ENCODE measurements at places on chromosomes 1 and 21.

- DNase-seq: peak; percentile 16
Observed at GRCh38 chr1:22143065-22144033, at the start of gene WNT4. Gene WNT4 (minus strand): TSS chr1:22143097. CDS start chr1:22142922, 175 bp downstream.

DNA sequence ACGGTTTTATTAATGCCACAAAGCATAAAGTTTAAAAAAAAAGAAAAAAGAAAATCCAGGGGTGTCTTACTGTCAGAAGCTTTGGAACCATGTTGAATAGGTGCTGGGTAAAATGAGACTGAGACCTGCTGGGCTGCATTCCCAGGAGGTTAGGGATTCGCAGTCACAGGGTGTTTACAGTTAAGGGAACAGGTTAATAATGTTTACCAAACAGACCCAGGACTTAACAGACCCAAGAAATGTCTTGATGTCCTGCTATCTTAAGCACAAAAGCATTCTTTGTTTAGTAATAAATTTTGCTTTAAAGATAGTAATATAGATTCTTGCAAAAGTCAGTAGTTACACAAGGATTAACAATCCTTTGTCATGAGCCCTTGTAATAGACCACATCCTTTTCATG lies 54.7 kb downstream of the OLFML3 start:
- DNase-seq: no peak

DNA sequence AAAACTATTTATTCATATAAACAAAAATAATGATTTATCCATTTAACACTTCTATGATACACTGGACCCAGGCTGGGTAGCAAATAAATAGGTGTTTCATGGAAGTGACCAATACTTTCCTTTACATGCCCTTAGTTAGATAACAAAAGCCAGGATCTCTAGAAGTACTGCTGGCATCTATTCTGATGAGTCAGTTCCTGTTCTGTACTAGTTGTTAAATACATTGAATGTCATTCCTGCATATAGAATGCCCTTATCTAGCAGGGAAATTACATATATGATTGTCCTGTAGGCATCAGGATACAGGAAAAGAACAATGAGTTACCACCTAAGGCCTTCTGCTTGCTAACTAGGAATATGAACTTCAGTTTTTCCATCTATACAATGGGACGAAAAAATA lies 130.8 kb downstream of the HFM1 start:
- DNase-seq: no peak

- peak; percentile 54 for DNase-seq
Observed at GRCh38 chr1:118987468-118988185, 516 bp downstream of the TBX15 start.

DNA sequence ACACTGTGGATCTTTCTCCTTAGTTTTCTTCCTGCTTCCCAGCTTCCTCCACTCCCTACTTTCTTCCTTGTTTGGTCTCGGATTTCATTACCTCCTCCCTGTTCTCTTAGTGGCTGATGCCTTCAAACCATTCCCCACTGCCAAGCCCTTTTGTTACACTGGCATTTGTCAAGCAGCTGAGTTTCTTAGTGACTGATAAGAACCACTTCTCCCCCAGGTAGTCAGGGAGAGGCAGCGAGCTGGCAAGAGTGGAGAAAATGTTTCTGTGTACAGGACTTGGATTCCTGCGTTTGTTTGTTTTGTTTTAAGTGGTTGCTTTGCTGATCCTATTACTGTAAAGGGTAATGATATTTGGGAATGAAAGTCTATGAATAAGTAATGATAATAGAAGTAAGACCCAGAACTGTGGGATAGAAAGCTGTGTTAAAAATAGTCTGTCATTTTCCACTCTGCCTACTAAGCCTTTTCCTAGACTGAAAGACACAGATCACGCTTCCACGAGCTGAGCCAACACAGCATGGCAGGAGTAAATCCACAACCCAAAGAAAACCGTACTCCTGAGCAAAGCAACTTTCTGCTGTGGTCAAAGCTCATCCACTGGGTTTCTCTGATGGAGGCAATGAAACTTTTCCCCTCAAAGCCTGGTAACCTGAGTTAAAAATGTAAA lies 10.1 kb upstream of the SERTAD4 start:
- DNase-seq: no peak

DNA sequence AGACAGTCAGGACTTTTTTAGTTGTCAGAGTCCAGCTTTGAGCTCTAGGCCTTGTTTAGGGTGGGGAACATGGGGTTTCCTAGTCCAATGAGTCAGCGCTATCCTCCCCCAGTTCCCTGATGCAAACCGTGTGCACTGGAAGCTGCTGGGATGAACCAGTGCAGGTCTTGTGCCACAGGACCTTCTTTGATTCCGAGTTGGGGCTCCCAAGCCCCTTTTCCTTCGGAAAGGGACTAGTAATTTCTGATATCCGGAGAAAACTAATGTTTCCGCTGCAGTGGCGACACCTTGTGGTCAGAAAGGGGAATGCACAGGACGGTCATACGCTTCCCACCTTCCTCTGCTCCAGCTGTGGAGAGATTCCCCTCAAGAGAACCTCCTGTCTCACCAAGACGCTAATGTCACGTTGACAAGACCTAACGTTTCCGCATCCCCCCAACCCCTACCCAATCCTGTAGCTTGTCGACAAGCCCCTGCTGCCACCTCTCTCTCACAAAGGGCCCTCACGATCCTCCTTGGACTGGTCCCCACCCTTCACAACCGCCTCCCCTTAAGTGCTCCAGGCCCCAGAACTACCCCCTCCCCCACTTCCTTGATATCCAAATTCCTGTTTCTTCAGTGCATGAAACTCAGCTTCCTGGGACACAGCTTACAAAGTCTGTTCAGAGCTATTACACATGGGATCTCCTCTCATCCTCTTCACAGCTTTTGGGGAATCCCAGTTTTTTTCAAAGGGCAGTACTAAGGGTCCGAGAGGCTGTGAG lies 30.9 kb downstream of the GPA33 start:
- peak; percentile 41 for DNase-seq

- peak; percentile 32 for DNase-seq
Observed at GRCh38 chr1:231211005-231211857, 29.8 kb upstream of the GNPAT start.

- peak; percentile 77 for DNase-seq
Observed at GRCh38 chr1:243287652-243288051, 31.8 kb downstream of the SDCCAG8 start.

GRCh38 chr1:234554218-234554697 lies 55.7 kb downstream of the IRF2BP2 start:
- no peak for DNase-seq

- DNase-seq: peak; percentile 95
Observed at GRCh38 chr1:54407404-54408146, 1.4 kb upstream of the SSBP3 start.

DNA sequence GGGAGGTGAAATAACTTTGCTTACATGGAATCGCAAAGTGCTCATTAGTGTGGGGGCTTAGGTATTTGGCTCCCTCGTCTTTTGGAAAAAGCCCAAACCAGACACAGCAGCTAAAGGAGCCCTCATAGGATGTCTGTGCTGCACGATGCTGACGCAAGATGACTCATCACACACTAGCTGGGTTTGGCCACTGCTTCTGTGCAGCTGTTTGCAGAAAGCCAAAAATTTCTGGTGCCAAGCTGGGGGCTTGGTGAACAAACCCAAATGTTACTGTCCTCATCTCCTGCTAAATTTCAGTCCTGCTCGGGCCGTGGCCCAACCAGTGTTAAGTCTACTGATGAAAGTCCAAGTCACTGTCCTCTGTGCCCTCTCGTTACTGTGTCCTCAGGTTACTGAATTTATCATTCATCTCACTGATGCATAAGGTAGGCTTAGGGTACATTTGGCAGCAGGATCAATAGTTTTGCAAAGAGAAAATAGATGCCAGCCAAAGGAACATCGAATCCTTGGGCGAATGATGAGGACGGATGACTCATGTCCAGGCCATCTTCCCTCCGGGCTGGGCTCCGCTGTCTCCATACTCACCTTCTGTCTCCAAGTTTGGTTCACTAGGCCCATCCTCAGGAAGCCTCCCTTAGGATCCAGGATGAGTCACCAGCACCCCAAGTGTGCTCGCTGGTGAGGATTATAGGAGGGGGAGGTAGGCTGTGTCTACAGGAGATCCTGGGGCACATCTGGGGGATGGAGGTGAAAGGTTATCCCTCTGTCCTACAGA lies 177.7 kb downstream of the ADSS2 start:
- DNase-seq: peak; percentile 99

- DNase-seq: no peak
Observed at GRCh38 chr1:166721145-166721544, 118.1 kb upstream of the POGK start.

DNA sequence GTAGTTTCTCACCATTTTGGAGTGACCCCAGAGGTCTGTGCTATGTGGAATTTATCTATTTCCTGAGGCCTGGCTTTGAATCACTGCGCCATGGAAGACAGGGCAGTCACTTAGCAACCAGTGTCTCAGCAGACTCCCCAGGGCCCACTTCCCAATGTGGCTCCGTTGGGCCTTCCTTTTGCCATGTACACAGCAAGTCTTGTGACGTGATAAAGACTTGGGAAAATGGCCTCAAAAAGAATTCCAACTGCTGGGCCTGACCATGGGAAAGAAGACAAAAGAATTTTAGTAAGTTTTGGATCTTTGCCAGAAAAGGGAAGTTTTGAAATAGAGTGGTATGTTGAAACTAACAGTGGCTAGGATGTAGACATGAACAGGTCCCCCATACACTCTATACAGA lies 36.2 kb downstream of the TLR5 start:
- peak; percentile 56 for DNase-seq

DNA sequence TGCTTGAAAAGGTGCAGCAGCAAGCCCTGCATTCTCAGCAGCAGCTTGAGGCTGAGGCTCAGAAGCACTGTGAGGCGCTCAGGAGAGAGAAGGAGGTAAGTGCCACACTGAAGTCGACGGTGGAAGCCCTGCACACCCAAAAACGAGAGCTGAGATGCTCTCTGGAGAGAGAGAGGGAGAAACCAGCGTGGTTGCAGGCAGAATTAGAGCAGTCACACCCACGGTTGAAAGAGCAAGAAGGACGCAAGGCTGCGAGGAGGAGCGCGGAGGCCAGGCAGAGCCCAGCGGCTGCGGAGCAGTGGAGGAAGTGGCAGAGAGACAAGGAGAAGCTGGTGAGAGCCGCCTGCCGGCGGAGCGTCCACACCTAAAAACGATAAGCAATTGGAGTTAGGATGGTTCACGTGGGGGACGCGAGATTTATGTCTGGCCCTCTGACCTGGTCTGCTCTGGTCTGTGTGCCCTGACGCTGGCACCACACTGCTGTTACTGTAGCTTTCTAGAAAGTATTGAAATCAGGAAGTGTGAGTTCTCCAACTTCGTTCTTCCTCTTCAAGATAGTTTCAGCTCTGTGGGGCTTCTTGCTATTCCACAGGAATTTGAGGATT lies 26.7 kb upstream of the DIP2A start:
- no peak for DNase-seq

Data from AG10803 (cell line).